Ascending aorta (tissue), 2 donors: ENCODE measurements at places on chromosomes 1 and 21. TPM values are rescaled to one million over a fixed set of nuclear protein-coding genes. Genes with fewer than 3 reads are reported as not detected.

- H3K36me3 ChIP-seq = no peaks in the 10 kb centered on the region
- no peak overlapping the region for H3K4me3 ChIP-seq
- peak; percentile 74 for DNase-seq
- H3K27me3 ChIP-seq = no peaks in the 10 kb centered on the region
- H3K4me1 ChIP-seq = no peaks in the 10 kb centered on the region
Observed at GRCh38 chr1:25727635-25728286, 72.2 kb upstream of the SELENON start.

GBP4 gene
- 6.6 TPM for total RNA-seq

DNA sequence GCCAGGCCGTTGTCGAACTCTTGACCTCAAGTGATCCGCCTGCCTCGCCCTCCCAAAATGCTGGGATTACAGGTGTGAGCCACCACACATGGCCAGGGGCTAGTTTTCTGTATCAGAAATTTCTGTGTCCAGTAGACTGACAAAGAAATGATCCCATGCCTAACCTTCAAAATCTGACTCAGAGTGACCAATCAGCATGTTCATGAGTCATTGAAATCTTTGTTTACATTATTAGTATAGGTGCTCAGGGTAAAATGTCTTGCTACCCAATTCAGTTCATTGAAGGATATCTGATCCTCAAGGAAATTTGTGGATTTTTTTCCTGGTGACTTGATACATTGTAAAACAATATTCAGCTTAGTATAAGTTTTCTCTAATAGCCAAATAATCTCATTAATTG lies 11.0 kb upstream of the LDLRAD2 start:
- H3K4me1 ChIP-seq = no peaks in the 10 kb centered on the region
- H3K27ac ChIP-seq = no peak overlapping the region
- no peak for DNase-seq
- no peak overlapping the region for H3K4me3 ChIP-seq
- no peaks in the 10 kb centered on the region for H3K36me3 ChIP-seq

DNA sequence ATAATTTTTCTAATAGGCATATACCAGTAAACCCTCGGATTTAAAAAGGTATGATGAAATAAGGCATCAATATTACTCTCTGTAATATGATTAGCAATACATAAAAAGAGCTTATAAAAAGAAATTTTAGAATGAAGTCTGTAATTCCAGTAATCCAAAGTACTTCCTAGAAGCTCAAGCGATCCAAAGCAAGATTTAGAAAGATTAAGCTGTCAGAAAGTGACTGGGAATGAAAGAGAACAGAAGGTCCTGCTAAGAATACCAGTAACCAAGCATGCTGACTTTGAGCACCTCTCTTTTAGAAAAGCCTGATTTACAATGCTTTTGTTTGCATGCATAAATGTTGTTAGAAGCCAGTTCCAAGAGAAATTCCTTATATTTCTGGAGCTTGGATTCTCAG lies 125.1 kb downstream of the GIPC2 start:
- H3K4me3 ChIP-seq = no peak overlapping the region
- H3K27ac ChIP-seq = no peak overlapping the region
- no peak for DNase-seq
- H3K36me3 ChIP-seq = no peaks in the 10 kb centered on the region

HCN3 gene
- total RNA-seq = 2.6 TPM

CRNN gene
- 0.21 TPM for total RNA-seq

DNA sequence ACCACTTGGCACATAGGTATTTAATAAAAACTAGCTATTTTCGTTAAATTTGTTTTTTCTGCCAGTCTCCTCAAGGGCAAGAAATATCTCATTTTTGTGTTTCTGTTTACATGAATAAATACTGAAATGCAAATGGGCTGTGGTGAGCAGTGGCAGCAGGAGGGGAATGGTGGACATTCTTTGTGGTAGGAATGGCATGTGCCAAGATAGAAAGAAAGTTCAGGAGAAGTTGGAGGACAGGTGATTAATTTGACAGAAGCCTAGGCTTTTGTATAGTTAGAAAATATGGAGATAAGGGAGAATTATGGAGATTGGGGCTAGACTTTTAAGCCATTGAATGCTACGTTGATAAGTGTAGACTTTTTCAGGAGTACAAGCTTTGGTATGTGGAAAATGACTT lies 8.6 kb downstream of the RAP1A start:
- no peak for DNase-seq
- H3K4me1 ChIP-seq = peaks cover 56% of the 10 kb centered on the region
- peak overlapping the region; percentile 22 for H3K27ac ChIP-seq
- H3K36me3 ChIP-seq = no peaks in the 10 kb centered on the region

S100A8 gene
- total RNA-seq = 33.5 TPM

- no peaks in the 10 kb centered on the region for H3K36me3 ChIP-seq
- H3K4me1 ChIP-seq = no peaks in the 10 kb centered on the region
- no peaks in the 10 kb centered on the region for H3K27me3 ChIP-seq
- DNase-seq = no peak
- H3K4me3 ChIP-seq = no peak overlapping the region
Observed at GRCh38 chr1:13623021-13623637, 39.5 kb downstream of the PDPN start.

DNA sequence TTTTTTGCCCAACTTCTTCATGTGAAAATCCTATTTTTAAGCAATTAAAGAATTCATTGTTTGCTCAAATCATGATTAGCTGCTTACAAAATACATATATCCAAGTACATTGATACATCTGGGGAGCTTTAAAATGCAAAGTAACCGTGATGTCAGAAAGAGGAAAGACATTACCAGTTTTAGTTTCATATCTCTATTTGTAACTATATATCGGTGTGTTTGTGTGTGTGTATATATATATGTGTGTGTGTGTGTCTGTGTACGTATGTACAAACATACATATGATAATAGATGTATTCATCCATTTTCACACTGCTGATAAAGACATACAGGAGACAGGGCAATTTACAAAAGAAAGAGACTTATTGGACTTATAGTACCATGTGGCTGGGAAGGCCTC lies 310.1 kb downstream of the DPYD start:
- no peaks in the 10 kb centered on the region for H3K27me3 ChIP-seq
- no peaks in the 10 kb centered on the region for H3K4me1 ChIP-seq
- no peak overlapping the region for H3K27ac ChIP-seq
- DNase-seq = no peak
- H3K4me3 ChIP-seq = no peak overlapping the region
- no peaks in the 10 kb centered on the region for H3K36me3 ChIP-seq

CLCNKB gene
- not detected for total RNA-seq

FLG2 gene
- total RNA-seq = not detected

THEM5 gene
- not detected for total RNA-seq

DNA sequence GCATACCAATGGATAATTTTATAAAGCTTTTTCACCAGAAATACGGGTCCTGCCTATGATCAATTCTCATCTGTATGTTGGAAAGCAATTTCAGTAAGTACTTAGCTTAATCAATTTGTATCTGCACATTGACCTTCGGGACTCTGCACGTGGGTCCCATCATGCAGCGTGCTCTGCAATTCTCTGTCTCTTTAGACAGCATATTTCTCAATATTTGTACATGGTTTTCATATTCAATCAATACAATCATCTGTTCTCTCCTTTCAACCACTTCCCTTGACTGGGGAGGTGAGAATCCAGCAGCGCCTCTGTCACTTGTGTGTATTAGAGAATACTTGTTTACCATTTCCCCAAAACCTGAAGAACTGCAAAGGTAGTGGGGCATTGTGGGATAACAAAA lies 220.5 kb downstream of the TNR start:
- no peak overlapping the region for H3K27ac ChIP-seq
- no peaks in the 10 kb centered on the region for H3K36me3 ChIP-seq
- H3K27me3 ChIP-seq = no peaks in the 10 kb centered on the region
- H3K4me1 ChIP-seq = no peaks in the 10 kb centered on the region
- H3K4me3 ChIP-seq = no peak overlapping the region

DNA sequence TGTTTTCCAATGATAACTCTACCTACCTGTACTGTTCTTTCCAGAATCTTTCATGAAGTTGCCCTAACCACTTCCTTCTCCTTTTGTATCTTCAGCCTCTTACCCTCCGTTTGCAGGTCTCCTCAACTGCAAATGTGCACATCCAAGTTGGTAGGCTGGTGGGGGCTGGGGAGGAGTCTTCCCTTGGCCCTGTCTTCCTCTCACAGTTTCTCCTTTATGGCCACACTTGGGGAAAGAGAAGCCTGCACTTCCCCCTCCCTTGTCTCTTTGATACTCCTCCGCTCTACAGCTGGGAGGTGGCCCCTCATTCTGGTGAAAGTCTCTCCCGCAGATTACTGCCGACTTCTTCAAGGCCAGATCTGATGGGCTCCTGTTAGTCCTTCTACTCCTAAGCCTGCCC lies 26.9 kb upstream of the GPR88 start:
- H3K36me3 ChIP-seq = peaks cover 4% of the 10 kb centered on the region
- H3K27me3 ChIP-seq = no peaks in the 10 kb centered on the region
- H3K27ac ChIP-seq = no peak overlapping the region
- no peaks in the 10 kb centered on the region for H3K4me1 ChIP-seq
- no peak overlapping the region for H3K4me3 ChIP-seq

DNA sequence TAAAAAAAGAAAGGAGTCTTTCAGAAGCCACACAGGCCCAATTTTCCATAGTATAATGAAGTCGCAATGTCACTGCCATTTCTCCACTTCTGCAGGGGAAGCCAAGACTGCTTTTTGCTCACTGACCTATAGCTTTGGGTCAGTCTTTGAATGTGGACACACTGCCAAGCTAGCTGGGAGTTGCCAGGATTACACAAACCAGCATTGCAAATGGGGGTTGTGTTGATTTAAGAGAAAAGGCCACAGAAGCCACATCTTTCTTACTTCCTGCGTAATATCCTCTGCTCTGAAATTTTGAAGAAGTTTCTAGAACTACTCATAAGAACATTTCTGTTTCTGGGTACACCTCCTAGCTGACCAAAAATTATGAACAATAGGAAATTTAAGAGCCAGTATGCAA lies 45.8 kb upstream of the SAMSN1 start:
- H3K4me3 ChIP-seq = no peak overlapping the region
- H3K27me3 ChIP-seq = no peaks in the 10 kb centered on the region
- H3K36me3 ChIP-seq = no peaks in the 10 kb centered on the region

- no peaks in the 10 kb centered on the region for H3K27me3 ChIP-seq
- DNase-seq = no peak
- no peaks in the 10 kb centered on the region for H3K36me3 ChIP-seq
- no peaks in the 10 kb centered on the region for H3K4me1 ChIP-seq
- no peak overlapping the region for H3K4me3 ChIP-seq
- H3K27ac ChIP-seq = no peak overlapping the region
Observed at GRCh38 chr1:8989821-8990220, 36.4 kb downstream of the SLC2A7 start.

HENMT1 gene
- total RNA-seq = not detected

DNA sequence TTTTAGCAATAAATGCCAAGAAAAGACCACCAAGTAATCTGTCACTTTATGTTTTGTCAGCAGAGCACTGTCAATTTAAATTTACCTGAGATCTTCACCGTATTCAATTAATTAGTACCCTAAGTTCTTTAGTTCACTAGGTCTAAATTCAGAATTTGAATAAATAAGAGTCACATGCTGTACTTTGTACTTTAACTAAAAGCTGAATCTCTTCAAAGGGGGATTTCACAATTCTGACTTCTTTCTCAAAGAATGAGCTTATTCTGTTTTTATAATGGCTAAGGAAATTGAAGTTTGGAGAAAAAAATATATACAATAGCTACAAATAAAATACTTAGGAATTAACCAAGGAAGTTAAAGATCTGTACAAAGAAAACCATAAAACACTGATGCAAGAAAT lies 2.1 kb upstream of the GNG5 start:
- no peak overlapping the region for H3K27ac ChIP-seq
- no peak overlapping the region for H3K4me3 ChIP-seq
- H3K4me1 ChIP-seq = peaks cover 8% of the 10 kb centered on the region
- DNase-seq = no peak
- H3K27me3 ChIP-seq = no peaks in the 10 kb centered on the region
- no peaks in the 10 kb centered on the region for H3K36me3 ChIP-seq

GRCh38 chr1:220124542-220124941 lies 30.6 kb downstream of the IARS2 start:
- H3K27ac ChIP-seq = no peak overlapping the region
- H3K4me3 ChIP-seq = no peak overlapping the region
- no peak for DNase-seq
- no peaks in the 10 kb centered on the region for H3K4me1 ChIP-seq
- peaks cover 23% of the 10 kb centered on the region for H3K36me3 ChIP-seq

- no peak overlapping the region for H3K4me3 ChIP-seq
- no peaks in the 10 kb centered on the region for H3K4me1 ChIP-seq
- no peaks in the 10 kb centered on the region for H3K36me3 ChIP-seq
- no peak overlapping the region for H3K27ac ChIP-seq
- no peaks in the 10 kb centered on the region for H3K27me3 ChIP-seq
Observed at GRCh38 chr1:175094626-175095025, 27.0 kb downstream of the TNN start.

DNA sequence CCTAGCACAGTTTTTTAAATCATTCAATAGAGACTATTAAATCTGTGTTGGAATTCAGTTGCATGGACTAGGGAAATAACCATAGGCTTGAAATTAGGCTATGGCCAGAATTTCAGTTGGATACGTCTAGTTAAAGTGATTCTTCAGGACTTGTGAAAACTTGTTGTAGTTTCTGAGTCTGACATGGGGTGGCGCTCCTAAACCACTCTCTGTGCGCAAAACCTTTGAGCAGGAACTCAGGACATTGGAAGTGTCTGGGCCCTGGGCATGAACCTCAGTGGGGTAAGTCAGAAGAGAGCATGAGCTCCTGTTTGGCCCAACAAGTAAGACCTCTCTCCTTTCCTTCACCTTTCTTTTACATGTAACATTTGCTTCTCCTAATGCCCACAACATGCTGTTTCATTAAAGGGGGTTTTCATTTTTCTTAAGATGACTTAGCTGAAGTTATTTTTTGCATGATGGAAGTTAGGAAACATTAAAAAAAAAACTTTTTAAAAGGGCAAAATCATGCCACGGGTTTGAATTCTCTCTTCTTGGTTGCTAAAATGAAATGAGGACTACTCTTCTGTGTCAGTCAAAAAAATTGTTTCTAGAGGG lies 17.1 kb upstream of the CCDC190 start:
- H3K27ac ChIP-seq = no peak overlapping the region
- peaks cover 7% of the 10 kb centered on the region for H3K4me1 ChIP-seq
- H3K4me3 ChIP-seq = no peak overlapping the region
- DNase-seq = peak; percentile 83
